ENCODE measurements at places on chromosomes 3 and 15.
A peak's percentile ranks its signal among the peaks of the same experiment; 100 is the strongest.

DNA sequence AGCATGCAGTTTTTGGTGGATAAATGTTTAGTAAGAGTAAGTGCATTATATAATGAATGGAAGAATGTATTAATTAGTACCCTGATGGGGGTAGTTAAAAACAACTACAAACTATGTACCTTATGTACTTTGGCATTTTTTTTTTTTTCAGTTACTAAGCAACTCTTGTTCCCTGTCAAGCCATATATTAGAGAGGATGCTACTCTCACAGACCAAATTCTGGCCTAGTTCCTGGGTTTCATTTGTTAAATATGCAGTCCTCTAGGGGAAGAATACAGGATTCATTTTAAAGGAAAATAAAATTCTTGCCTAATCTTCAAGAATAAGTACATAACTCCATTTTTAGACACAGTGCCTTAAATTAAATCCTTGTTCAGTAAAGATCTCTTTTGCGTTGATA lies 16.9 kb downstream of the FAM98B start:
- DNase-seq = no peak

DNA sequence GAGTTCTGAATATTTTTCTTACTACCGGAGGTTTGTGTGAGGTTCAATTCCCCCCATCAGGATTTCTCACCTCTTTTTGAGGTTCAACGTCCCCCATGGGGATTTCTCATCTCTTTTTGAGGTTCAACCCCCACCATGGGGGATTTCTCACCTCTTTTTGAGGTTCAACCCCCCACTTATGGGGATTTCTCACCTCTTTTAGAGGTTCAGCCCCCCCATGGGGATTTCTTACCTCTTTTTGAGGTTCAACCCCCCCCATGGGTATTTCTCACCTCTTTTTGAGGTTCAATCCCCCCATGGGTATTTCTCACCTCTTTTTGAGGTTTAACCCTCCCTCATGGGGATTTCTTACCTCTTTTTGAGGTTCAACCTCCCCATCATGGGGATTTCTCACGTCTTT lies 26.3 kb downstream of the NDUFB4 start:
- DNase-seq = no peak

GRCh38 chr15:40845511-40846284 lies 1.9 kb downstream of the SPINT1 start:
- no peak for DNase-seq

- DNase-seq = no peak
Observed at GRCh38 chr15:92117261-92117731, 263.8 kb downstream of the SLCO3A1 start.

DNA sequence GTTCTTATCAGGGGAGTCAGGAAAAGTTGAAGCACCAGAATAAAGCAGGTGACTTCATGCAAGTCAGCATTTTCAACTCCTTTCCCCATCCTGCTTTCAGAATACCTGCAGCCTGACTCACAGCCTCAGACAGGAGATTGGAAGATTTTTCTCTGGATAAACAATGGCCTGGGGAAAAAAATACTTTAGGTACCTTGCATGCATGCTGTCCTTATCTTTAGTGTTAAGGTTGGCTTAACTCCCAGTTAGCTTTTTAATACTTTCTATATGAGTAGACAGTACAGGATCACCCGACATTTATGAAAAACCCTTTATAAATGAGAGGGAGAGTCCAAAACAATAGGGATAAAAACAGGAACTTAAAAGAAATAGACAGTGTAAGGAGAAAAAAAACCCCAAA lies 53.6 kb downstream of the PAK2 start:
- DNase-seq = no peak

DNA sequence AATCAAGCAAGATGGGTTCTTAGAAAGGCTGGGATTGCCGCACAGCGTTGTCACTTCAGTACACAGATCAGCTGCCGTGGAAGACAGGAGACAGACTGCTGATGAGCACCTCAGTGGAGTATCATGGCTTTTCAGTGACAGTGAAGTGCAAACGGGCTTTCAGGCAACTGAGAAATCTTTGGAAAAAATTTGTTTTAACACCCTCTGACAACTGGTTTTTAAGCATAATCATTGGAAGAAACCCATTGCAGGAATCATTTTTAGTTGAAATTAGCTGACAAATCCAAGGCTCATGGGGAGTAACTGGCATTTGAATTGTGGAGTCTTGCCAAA lies 418.8 kb downstream of the OTOL1 start:
- DNase-seq = no peak

DNA sequence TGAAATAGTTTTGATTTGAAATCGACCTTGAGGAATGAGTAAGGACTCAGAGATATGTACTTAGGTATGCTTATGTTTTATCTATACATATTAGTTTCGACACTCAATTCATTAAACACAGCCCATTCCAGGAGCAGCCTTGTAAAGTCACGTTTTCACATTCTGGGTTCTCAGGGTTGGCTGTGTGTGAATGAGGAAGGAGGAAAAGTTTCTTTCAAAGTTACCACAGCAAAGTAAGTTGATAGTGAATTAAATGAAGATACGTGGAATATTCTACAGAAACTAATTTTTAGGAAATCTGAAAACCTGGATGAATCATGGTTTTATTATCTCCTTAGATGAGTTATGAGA lies 133.5 kb downstream of the C3orf38 start:
- no peak for DNase-seq

DNA sequence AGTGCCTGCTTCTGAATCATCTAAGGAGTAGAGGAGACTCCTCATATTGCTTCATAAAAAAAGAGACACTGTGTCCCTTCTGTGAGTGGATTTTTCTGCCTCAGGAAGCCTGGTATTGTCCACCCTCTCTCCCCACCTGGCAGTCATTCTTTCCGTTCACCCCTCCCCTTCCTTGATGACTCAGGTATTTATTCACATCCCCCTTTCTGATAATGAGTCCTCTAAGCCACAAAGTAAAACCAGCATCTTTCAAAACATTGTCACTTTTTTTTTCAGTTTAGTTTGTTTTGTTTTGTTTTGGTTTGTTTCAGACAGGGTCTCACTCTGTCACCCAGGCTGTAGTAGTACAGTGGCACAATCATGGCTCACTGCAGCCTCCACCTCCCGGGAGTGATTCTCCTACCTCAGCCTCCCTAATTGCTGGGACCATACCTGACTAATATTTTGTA lies 65.2 kb upstream of the UBE2E1 start:
- no peak for DNase-seq

- DNase-seq = no peak
Observed at GRCh38 chr15:65954289-65954741, 85.0 kb downstream of the RAB11A start.

- DNase-seq = no peak
Observed at GRCh38 chr15:87939848-87940457, 316.6 kb downstream of the NTRK3 start.

- DNase-seq = no peak
Observed at GRCh38 chr3:474828-475227, 278.3 kb downstream of the CHL1 start.

GRCh38 chr15:39720621-39721611 lies 61.7 kb downstream of the FSIP1 start:
- DNase-seq = no peak

DNA sequence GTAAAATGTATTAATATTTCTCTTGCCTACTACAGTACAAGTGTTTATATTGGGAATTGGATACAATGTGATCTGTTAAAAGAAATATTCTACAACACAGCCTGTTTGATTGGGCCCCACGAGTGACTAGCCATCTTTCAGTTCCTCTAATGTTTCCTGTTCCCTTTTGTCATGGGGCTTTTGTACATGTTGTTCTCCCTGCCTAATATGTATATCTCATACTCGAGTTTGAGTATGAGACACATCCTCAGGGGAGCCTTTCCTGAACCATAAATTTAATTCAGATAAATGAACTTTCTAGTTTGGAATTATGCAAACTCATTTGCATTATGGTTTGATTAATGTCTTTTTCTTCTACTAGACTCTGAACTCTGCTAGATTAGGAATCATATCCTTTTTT lies 65.5 kb downstream of the MEF2A start:
- DNase-seq = no peak

DNA sequence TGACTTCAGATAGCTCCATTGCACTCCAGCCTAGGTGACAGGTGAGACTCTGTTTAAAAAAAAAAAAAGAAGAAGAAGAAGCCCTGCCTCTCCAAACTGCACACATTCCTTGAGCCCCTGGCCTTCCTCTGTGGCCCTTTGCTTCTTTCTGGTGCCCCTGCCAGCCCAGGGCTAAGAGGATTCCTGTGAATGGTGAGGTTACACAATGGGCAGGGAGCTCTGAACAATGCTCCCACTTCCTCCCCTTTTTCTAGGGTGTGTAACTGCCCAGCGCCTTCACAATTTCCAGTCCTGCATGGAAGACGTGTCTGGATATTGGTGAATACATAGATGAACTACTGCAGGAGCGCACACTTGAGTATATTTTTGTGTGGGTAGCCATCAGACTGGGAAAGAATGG lies 3.6 kb upstream of the AMOTL2 start:
- no peak for DNase-seq

- no peak for DNase-seq
Observed at GRCh38 chr15:78791357-78791756, 19.9 kb downstream of the ADAMTS7 start.

GRCh38 chr15:49621887-49622286 lies 1.0 kb downstream of the DTWD1 start:
- DNase-seq = no peak

DNA sequence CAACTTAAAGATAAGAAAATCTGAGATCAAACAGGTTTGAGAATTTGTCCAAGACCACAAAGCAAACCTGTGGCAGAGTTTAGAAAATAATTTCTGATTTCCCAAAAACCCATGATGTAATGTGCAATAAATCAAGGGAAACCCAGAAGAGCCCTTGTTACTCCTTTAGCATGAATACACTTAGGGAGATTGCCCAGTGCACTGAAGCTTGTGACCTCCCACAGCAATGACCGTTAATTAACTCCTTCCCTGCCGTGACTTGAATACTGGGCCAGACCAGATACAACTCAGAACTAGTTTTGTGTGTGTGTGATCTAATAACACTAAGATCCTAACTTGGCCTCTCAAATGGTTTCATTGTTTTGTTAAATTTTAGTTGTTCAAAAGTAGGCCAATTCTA lies 2.5 kb downstream of the PRKAR2A start:
- no peak for DNase-seq

DNA sequence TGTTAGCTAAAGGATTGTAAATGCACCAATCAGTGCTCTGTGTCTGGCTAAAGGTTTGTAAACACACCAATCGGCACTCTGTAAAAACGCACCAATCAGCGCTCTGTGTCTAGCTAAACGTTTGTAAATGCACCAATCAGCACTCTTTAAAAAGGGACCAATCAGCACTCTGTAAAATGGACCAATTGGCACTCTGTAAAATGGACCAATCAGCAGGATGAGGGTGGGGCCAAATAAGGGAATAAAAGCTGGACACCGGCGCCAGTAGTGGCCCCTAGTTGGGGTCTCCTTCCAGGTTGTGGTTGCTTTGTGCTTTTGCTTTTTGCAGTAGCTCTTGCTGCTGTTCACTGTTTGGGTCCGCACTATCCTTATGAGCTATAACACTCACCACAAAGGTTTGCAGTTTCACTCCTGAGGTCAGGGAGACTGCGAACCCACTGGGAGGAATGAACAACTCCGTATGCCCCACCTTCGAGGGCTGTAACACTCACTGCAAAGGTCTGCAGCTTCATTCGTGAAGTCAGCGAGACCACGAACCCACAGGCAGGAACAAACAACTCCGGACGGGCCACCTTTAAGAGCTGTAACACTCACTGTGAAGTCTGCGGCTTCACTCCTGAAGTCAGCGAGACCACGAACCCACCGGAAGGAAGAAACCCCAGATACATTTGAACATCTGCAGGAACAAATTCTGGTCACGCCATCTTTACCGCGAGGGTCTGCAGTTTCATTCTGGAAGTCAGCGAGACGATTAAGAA lies 1.1 kb upstream of the SUCLG2 start:
- peak; percentile 84 for DNase-seq

GRCh38 chr3:179451265-179452175 lies at the start of gene GNB4:
GNB4 (minus strand) TSS chr3:179451470; CDS start chr3:179426200, 25,270 bp downstream.
- peak; percentile 31 for DNase-seq

- DNase-seq = no peak
Observed at GRCh38 chr3:87358066-87358465, 81.7 kb upstream of the POU1F1 start.

GRCh38 chr15:51024735-51025453 lies 69.8 kb downstream of the TNFAIP8L3 start:
- no peak for DNase-seq

DNA sequence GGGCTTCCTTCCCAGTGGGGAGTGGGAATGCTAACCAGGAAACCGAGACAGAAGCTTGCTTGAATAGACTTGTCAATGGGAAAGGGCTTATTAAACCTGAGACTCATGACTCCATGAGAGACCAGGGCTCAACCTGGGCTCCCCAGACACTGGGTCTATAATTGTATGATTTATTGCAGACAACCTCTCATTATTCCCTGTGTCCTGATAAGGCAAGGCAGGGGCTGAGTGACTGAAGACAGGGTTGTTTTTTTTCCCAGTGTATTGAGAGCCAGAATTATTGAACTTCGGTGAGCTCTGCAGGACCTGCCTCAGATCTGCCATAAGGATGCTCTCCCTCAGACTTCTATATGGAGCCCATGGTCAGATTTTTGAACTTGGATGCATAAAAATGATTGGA lies 79.5 kb upstream of the KLHL25 start:
- no peak for DNase-seq

DNA sequence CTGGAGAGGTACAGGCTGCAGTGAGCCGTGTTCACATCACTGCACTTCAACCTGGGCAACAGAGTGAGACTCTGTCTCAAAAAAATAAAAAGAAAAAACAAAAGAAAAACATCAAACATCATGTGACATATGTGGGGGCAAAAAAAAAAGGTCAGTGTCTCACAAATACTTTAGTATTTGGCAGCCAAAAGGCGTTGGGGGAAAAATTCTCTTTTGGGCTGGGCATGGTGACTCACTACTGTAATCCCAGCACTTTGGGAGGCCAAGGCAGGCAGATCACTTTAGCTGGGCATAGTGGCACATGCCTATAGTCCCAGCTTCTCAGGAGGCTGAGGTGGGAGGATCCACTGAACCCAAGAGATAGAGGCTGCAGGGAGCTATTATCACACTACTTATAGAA lies 47.6 kb downstream of the TMCC1 start:
- no peak for DNase-seq

- no peak for DNase-seq
Observed at GRCh38 chr3:52801839-52802238, 7.2 kb downstream of the ITIH3 start.

- DNase-seq = no peak
Observed at GRCh38 chr3:101928890-101929289, 79.6 kb downstream of the NFKBIZ start.

- no peak for DNase-seq
Observed at GRCh38 chr15:92365084-92365483, 28.6 kb upstream of the ST8SIA2 start.
